ENCODE measurements at places on chromosomes 6 and 20.
A peak's percentile ranks its signal among the peaks of the same experiment; 100 is the strongest.

GRCh38 chr6:1832358-1832757 is 222.6 kb downstream of the FOXC1 start:
- no peak for DNase-seq

DNA sequence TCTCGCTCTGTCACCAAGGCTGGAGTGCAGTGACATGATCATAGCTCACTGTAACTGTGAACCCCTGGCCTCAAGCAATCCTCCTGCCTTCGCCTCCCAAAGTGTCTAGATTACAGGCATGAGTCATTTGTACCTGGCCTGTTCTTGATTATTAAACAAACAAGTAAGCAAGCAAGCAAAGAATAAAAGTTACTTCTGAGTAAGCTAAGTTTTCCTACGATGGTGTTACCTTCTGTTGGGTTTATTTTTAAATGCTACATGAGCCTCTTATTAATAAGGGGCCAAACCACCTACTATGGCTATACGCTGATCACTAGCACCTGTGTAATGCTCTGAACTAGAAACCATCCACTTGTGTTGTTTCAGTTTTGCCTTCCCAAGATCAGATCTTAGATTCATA is 50.8 kb downstream of the IL22RA2 start:
- DNase-seq = no peak

DNA sequence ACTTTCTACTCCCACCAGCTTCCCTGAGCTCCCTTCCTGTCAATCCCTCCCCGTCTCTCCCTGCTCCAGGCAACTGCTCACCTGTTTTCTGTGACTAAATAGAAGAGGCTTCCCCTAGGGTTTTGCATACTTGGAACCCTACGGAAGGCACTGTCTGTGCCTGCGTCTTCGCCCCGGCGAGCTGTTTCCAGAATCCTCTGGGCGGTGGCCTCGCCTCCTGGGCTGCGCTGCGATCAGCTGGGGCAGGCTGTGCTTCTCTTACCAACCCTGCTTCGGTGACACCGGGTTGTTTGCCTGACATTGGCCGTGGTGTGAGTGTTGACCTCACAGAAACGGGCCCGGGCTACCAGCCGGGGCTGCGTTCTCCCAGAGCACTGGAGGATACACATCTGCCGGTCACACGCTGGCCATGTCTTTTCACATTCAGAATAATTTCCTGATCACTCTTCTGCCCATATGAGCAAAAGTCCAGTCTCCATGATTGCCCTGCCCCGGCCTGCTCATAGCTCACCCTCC is 29.4 kb upstream of the CCR6 start:
- DNase-seq = peak; percentile 56

DNA sequence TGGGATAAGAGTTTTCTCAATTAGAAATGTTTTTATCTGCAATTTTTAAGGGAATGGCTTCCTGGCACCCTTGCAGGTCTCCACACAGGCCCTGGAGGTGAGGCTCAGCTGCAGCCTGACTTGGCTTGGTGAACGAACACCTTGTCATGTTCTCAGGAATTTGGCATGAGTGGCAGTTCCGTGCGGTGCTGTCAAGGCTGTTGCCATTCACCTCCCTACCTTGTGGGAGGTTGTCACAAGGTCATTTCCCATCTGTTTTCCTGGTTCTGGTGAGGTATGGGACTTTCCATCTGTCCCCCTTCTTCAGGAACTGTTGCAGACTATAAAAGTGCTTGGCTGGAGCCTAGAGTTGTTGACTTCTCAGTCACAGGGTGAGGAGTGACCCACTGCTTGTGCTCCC is 82.9 kb downstream of the ELOVL4 start:
- DNase-seq = no peak

DNA sequence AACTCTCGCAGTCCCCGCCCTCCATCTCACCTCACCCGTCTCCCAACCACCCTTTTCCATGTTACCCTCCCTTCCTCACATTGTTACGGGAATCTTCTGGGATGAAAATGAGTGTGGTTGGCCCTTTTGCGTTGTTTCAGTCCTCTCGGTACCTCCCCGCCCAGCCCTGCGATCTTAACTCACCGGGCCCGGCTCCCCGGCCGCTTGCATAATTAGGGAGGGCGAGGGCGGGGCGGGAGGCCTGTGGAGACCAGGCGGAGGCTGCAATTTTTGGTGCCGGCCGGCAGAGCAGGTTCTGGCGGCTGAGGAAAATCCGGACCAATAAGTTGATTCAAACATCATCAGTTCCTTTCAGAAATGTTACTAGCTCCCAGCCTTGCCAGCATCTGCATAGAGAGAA is 25.2 kb downstream of the TFAP2B start:
- no peak for DNase-seq

- no peak for DNase-seq
These were observed 17.1 kb downstream of the GFRA4 start for GRCh38 chr20:3646067-3646440.

DNA sequence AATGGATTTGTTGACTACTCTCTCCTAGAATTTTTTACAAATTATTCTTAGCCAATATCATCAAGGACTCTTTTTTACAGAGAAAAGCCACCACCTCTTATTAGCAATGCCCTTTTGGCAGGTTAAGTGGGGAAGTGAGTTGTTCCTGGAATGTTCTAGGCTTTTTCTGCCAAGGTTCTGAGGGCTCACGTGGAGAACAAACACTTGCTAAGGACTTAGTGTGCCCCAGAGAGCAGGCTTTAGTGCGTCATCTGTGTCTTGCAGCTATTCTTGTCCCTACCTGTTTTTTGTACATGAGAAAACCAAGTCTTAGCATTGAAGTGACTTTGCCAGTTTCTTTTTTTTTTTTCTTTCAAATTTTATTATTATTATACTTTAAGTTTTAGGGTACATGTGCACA is 33.5 kb downstream of the CFAP61 start:
- DNase-seq = no peak

DNA sequence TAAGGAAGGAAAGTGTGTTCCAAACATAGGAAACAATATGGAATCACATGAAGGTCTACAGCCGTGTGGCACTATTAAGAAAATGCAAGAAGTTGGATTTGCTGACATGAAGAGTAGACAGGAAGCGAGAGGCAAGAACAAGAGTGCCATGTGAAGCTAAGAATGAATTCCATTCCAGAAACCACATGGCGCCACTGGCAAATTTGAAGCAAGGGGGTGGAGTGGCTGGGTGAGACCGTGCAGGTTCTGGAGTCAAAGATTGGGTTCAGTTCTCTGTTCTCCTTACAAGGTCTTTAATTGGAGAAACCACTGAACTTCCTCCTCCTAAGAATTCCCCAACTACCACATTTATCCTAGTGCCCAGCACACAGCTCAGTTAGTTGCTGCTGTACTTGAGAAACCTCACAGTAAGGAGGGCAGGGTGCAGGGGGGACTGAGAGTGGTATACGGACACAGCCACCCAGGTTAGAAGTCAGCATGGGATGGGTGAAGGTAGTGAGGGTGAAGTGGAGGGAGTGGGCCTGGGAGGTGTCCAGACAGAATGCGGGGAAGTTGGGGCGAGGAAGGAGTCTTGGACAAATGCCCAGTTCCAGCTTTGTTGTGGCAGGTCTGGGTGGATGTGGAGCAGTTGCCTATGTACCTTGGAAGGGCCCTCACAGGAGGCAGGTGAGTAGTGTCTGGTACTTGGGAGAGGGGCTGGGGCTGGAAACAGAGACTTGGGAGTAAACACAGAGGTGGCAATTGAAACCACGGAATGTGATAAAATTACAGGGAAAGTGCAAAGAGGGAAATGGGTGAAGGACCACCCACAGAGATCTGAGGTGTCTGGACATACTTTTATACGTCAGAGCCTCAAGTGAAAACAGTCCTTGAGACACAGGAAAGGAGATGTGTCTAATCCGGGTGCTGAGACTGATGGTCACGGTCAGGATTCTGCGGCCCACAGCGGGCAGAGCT is 14.3 kb downstream of the LYRM4 start:
- no peak for DNase-seq

DNA sequence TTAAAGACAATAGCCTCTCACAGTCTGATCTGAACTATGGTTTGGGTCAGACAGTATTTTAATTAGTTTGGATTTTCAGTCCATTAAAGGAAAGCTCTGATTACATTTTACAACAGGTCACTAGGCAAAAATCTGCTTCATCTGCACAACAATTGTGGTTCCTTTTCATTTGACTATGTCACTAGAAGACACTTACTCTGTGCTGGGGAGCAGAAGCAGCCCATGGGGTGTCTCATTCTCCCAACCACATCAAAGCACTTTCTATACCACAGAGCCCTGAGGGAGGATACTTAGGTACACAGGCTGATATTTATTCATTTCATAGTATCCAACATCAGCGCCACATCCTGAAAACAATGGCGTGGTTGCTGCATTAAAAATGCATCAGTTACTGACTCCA is 36.6 kb upstream of the HDAC2 start:
- DNase-seq = no peak

GRCh38 chr6:64736421-64736950 is 970.5 kb downstream of the EYS start:
- no peak for DNase-seq

DNA sequence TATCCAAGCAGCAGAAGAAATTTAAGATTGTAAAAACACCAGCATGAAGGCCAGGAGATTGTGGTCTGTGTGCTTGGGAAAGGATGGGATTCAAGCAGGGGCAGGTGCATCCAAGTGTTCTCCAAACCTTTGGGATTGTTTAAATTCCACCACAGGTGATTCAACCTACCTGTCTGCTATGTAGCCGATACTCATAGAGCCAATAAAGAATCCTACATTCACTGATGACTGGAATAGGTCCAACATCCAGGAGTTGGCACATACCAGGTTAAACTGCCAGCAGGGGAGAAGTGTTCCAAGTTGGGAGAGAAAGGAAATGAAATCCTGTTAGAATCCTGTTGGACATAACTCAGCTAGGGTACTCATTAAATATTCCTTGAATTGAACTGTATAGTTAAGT is 2.2 kb downstream of the SLC22A2 start:
- no peak for DNase-seq

DNA sequence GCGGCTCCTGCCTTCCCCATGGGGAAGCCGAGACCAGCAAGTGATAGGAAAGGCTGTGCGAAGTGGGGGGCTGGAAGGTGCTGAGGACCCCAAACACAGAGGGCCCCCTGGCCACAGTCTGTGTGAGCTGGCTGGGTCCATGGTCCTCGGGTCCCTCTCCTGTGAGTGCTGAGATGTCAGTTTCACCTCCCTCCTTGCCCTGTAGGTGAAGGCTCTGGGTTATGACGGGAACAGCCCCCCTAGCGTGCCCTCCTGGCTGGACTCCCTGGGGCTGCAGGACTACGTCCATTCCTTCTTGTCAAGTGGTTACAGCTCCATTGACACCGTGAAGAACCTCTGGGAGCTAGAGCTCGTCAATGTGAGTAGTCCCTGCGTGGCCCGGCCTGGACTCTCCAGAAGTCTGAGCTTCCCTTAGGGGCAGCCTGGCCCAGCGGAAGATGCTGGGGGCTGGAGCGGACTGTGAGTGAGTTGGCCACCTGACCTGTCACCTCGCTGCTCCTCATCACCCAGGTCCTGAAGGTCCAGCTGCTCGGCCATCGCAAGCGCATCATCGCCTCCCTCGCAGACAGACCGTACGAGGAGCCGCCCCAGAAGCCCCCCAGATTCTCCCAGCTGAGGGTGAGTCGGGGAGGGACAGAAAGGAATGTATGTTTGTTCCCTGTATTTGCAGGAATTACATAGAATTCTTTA is 61.7 kb downstream of the TCP11 start:
- no peak for DNase-seq

DNA sequence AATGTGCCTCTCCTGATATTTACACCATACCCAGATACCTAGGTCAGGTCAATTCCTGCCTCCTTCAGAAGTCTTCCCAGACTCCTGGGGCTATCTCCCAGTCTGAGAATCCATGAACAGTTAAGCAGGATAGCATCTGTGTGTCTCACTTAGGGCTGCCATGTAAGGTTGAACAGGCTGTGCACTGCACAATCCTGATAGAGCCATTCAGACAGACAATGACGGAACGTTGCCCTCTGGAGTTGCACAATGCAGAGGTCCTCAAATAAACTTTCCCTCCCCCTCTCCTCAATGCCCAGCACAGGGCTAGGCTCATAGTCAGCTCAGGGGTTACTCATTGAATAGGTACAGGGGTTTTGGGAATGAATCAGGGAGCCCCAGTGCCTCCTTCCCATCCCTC is 89.7 kb downstream of the CD40 start:
- DNase-seq = no peak

GRCh38 chr6:28351087-28351486 is 1.3 kb downstream of the ZKSCAN3 start:
- DNase-seq = no peak

- no peak for DNase-seq
These were observed 140.2 kb upstream of the FAM83B start for GRCh38 chr6:54706391-54706790.

GRCh38 chr6:128244751-128245405 is 275.5 kb downstream of the PTPRK start:
- no peak for DNase-seq

DNA sequence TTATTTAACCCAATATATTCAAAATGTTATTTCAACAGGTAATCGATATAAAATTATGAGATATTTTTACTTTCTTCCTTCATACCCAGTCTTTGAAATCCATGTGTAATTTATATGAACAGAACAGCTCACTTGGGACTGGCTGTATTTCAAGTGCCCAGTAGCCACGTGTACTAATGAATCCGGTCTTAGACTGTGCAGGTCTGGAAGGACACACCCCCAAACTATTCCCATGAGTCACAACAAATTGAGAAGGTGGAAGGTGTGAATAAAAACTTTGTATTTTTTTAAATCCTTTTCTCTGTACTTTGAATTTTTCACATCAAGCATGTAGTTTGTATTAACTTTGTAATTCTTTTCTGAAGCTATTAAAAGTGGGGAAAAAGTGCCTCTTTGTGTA is 2.8 kb downstream of the UNC5CL start:
- DNase-seq = no peak

DNA sequence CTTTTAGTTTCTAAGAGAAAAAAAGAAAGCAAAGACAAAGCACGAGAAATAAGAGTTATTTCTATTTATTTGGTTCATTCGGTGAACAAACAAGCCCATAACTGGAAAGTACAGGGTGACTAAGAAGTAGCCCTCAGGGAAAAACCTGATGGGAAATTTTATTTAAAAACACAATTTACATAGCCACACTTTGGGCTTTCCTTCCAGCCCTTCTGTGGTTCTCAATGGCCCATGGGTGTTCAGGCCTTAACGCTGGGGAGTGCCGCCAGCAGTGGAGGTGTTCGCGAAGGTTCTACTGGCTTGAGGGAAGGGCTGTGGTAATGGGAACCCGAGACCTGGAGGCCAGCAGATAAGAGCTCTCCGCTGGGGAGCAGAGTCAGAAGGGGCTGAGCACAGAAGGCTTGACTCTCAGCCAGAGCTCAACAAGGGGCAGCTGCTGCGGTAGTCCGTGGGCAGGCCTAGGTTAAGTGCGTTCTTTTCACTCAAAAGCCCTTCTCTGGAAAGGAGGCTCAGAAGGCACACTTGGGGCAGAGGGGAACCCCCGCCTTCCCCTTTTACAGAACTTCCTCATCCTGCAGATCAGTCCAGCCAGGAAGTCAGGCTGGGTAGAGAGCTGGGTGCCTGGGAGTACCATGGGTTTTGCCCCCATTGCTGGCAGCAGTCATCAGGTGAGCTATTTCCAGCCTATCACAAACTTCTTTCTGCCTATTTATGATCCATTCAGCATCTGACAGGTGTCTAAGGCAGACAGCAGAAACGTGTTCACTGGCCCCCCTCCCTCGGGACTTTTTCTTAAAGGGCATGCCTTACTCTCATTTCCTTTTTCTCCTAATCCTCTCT is 8.8 kb upstream of the CD83 start:
- DNase-seq = peak; percentile 95

Measured in B cell (primary cell).